ENCODE measurements at places on chromosomes 13 and 19.
A peak's percentile ranks its signal among the peaks of the same experiment; 100 is the strongest.

- DNase-seq: no peak
Measured at GRCh38 chr13:93420206-93420605, 193.6 kb downstream of the GPC6 start.

GRCh38 chr19:42267644-42268141 is 1.4 kb upstream of the CIC start:
- DNase-seq: no peak

GRCh38 chr13:101303521-101303920 is 112.8 kb downstream of the NALCN start:
- no peak for DNase-seq

- no peak for DNase-seq
Measured at GRCh38 chr19:17209126-17210036, 5.8 kb upstream of the USE1 start.

DNA sequence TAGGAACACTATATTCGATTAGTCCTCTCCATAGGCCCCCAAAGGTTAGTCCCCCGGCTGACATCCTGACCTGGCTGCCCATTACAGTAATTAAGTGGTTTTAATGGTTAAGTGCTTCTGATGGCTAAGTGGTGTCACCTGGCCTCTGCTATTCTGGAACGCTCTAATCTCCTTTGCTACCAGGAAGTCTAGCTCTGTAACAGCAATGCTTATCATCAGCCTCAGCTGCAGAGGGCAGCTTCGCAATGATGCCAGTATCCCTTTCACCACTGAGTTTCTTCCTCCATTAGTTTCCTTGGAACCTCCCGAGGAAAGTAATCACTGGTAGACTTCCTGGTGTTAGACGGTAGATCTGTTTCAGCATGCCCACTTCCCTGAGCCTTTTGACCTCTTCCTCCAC is 8.6 kb upstream of the RNF6 start:
- DNase-seq: no peak

DNA sequence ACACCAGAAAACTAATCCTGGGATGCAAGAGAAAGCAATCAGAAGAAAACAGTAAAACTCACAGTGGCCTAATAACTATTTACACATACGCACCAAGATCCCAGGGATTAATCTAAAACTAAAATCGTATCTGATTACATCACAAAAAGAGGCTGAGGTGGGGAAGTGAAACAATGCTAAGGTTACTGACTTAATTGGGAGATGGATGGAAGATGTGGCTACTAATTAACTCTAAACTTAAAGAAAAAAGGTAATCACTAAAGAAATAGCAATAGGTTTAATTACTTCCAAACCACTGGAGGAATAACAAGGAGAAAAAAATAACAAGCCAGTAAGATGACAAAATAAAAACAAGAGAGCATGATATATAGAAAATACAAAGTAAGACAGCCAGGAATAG is 50.4 kb downstream of the NUFIP1 start:
- no peak for DNase-seq

GRCh38 chr19:12785431-12786031 is 5.8 kb upstream of the JUNB start:
- no peak for DNase-seq

- no peak for DNase-seq
Measured at GRCh38 chr13:94813920-94814475, 101.7 kb upstream of the SOX21 start.

DNA sequence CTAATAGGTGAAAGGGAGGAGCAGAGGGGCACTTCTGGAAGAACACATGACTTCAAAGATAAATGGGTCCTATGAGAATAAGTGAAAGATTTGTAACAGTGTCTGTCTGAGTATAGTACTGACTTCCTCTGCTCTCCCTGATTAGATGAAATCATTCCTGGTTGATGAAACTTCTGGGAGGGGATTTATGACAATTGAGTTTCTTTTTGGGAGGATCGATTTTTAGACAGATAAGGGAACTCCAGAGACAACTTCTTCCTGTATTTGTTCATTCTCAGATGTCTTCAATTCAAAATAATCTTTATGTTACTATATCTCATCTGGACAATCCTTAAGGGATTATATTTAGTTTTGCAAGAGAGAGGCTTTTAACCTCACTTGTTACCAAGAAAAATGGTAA is 20.0 kb downstream of the SETDB2 start:
- DNase-seq: no peak

DNA sequence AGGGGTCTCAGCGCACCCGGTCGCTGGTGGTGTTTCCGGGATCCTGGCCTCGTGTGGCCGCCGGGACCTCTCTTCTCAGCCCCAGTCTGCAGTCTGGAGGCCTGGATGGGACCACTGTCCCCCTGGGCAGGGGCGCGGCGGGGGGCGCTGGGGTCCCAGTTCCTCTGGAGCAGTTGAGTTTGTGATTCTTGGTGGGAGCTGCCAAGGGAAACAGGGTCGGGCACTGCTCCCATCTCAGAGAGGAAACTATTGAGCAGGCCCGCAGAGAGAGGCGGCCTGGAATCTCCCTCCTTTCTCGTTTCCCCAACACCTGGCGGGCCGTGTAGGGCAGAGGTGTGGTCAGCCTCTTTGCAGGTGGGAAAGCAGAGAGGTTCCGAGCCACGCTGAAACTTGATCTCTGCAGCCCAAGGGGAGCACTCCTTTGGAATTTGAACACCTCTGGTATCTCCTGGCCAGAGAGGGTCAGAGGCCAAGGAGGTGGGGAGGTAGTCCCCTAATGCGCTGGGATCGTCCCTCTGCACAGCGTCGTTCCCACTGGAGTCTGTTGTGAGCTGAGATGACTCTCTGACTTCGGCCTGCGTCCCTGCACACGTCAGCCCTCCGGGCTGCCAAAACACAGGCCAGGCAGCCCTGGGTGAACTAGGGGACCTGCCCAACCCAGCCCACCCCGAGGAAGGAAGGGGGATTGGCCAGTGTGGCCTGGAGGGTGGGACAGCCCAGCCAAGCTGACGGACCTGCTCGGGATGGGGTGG is 741 bp downstream of the PLEKHF1 start:
- DNase-seq: no peak

DNA sequence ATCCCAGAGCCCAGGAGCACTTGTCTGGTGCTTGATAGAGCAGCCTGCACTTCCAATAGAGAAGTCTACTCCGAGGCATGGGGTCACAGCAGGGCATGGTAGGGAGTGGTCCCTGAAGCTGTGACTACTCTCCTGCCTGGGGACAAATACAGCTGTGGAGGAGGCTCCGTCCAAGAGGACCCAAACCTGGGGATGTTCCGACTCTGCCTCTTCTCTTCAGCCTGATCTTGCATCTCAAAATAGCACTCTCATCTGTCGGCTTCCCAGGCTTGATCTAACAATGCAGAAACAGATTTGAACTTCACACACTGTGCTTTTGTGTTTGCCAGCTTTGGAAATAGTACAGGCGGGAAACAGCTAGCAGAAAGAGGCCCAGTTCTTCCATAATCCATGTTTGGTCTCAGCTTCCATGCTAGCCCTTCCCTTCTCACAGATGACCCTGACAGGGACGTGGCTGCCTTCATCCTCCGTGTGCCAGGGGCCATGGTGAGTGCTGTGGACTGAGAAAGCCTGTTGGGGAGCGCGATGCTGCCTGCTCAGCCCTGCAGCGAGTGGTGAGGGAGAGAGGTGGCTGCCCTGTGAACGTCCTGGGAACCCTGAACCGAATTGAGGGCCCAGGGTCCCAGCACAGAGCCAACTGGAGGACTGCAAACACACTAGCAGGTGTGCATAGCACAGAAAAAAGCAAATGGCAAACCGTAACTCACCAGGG is 150.3 kb upstream of the GPR12 start:
- no peak for DNase-seq

GRCh38 chr13:61215116-61215515 is 200.5 kb downstream of the PCDH20 start:
- no peak for DNase-seq

DNA sequence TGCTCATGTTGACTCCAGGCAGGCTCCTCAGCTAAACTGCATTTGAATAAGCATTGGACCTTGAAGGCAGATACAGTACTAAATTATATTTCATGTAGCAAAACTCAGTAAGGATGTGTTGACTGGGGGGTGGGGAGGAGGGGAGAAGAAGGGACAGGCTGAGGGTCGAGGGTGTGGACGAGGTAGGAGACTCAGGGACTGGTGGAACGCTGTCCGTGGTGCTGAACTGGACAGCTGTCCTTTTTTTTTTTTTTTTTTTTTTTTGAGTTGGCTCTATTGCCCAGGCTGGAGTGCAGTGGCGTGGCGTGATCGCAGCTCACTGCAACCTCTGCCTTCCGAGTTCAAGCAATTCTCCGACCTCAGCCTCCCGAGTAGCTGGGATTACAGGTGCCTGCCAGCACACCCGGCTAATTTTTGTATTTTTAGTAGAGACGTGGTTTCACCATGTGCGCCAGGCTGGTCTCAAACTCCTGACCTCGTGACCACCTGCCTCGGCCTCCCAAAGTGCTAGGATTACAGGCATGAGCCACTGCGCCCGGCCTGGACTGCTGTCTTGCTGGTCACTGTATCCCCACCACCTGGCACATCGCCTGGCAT is 33.2 kb upstream of the CASP14 start:
- no peak for DNase-seq

GRCh38 chr19:3682741-3683404 is 17.4 kb downstream of the PIP5K1C start:
- no peak for DNase-seq

DNA sequence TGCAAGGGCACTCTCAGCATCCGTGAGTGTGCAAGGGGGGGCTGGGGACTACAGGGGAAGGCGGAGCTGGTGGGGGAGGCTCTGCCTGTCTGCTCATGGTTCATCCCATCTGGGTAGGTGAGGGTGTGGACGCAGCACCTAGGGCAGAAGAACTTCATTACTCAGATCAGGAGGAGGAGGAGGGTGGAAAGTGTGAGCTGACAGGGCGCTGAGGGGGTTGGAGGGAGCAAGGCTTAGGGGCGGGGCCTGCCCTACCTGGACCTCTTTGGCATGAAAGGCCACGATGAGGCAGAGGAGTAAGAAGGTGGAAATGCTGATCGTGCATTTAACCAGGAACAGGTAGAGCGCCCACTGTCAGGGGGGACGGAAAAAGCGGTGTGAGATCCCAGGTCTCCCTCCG is 4.5 kb downstream of the KCNN4 start:
- no peak for DNase-seq

- no peak for DNase-seq
Measured at GRCh38 chr13:85347251-85347650, 452.0 kb downstream of the SLITRK6 start.

DNA sequence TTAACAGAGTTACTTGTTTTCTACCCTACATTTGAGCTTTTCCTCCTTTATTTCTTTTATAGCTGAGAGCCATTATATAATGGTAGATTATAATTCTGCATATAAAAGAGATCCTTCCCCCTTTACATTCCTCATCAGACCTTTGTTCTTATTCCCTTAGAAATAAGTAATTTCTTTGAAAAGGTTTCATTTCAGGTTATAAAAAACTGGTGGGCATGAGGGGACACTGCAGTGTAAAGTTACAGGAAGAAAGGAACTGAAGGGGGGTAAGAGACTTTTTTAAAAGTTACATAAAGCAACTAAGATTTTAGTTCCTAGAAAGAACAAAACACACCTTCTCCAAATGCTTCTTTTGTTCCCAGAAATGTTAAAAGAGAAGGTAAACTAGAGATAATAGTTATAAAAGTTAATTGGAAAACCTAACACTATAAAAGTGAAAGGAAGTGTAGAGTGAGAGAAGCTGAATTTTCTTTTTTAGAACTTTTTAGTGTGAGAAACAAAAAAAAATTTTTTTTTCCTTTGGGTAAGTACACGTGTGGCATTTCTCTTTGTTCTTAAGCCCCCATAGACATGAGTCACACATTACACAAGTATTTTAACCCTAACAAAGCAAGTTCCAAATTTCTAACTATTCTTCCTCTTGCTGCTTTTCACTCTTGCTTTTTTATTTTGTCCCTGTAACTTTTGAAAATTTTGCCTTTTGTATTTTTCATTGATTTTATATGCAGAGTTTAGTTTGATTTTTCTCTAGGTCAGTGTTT is 106.4 kb upstream of the MLNR start:
- no peak for DNase-seq

DNA sequence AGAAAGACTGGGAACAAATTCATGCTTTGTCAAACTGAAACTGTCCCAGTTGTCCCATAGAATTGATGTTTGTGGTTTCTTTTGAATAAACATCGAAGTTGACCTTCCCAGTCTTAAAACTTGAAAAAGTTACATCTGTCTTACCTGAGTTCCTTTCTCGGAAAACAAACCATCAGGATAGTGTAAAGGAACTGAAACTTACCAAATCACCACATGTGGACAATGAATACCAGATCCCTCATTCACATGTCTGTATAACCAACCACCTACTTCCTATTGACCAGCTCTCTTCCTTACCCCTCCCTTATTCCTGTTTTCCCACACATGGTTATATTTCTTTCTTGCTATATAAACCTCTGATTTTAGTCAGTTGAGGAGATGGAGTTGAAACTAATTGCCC is 791.7 kb upstream of the PCDH20 start:
- no peak for DNase-seq

DNA sequence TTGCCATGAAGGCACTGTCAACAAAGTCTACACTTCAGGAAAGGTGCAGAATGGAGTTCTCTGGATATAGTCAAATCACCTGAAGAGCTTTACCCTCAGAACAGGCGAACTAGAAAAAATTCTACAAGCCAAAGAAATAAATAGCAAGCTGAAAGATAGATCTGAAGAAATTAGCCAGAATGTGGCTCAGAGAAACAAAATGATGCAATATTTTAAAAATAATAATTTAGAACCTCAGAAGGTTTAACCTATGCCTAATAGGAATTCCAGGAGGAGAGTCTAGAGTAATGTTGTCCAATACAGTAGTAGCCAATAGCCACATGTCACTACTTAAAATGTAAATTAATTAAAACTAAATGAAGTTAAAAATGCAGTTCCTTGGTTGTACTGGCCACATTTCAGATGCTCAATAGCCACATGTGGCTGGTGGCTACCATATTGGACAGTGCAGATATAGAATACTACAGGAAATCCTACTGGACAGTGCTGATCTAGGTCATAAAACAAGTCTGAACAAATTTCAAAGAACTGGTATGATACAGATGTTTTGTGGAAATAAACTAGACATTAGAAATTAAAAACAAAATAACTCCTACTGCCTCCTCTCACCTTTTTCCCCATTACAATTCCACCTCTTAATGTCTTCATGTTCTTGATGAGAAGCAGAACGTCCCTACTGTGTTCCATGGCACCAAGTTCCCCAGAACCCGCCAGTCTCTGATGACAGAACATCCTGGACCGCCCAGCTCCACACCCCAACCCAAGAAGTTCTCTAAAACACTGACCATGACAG is 679 bp upstream of the CDADC1 start:
- peak; percentile 45 for DNase-seq

- no peak for DNase-seq
Measured at GRCh38 chr13:114034481-114034891, 60.6 kb upstream of the C13orf46 start.

DNA sequence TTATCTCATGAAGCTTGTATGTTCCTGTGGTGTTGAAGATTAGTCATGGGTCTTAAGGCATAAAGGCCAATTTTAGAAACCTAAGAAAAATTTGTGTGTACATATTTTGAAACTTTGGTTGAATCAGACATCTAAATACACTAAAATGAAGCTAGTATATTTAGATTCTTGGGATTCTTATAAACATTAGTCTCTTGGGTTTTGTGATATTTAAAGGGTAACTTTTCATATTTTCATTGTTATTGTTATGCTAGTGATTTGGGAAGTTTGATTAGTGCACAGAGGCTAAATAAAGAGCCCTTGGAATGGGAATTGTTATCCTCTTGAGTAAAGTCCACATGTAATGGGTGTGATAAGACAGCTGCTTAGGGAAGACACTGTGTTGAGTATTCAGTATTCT is 24.5 kb downstream of the UBA2 start:
- no peak for DNase-seq

All from esophagus squamous epithelium (tissue), 5 donors.